ENCODE measurements at places on chromosomes 5 and 9.

GRCh38 chr5:124755565-124755964 lies 9.1 kb upstream of the ZNF608 start:
- no peak overlapping the region for H3K4me3 ChIP-seq
- DNase-seq: peak; percentile 60
- H3K27ac ChIP-seq: no peak overlapping the region
- no peaks in the 10 kb centered on the region for H3K36me3 ChIP-seq
- no peaks in the 10 kb centered on the region for H3K27me3 ChIP-seq

DNA sequence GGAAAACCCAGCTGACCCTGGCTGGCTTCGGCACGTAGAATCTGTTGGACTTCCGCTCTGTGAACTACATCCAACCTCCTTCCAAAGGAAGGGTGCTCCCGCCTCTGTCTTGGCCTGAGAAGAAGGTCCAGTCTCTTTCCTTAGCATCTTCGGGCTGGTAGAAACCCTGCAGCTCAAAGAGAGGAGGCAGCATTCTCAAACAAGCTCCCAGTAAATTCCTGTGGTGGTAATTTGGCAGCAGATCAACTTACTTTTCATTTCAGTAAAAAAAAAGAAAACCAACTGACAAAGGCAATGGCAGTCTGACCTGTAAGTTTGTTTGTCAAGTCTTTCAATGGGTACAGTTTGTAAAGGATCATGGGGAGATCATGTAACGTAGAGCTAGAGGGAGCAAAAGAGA lies 176.7 kb downstream of the MED10 start:
- H3K36me3 ChIP-seq: no peaks in the 10 kb centered on the region
- no peaks in the 10 kb centered on the region for H3K27me3 ChIP-seq
- no peaks in the 10 kb centered on the region for H3K4me1 ChIP-seq
- H3K27ac ChIP-seq: no peak overlapping the region

DNA sequence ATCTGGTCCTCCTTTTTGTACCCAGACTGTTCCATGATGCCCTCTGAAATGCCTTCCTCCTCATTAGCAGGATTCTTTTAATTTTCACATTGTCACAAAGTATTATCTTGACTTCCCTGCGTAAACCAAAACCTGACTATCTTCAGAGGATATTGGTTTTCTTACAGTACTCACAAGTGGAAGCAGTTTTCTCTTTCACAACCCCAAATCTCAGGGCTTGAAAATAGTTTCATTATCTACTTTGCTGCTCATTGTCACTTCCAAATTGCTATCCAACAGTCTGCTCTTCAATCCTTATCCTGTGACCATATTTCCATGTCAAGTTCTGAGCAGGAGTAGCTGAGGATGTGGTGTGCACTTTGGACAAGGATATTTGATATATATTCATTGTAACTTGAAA lies 324.1 kb downstream of the FAM170A start:
- no peak overlapping the region for H3K4me3 ChIP-seq
- H3K4me1 ChIP-seq: no peaks in the 10 kb centered on the region
- no peak overlapping the region for H3K27ac ChIP-seq

DNA sequence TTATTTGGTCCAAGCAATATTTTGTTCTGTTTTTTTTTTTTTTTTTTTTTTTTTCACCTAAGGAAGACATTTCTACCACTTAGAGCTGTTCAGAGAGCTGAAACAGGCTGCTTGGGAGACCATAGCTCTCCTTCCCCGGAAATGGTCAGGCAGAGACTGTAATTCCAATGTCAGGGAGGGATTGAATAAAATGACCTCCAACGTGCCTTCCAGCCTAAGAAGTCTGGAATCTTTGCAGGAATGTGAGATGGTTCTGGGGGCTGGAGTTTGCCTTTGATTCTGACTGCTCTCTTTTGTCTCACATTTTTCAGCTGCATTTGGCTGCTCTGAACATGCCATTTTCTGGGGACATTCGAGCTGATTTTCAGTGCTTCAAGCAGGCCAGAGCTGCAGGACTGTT lies 38.3 kb upstream of the TGFBR1 start:
- no peak overlapping the region for H3K27ac ChIP-seq
- no peaks in the 10 kb centered on the region for H3K27me3 ChIP-seq
- DNase-seq: no peak

GRCh38 chr9:5510360-5510931 lies at the start of gene PDCD1LG2:
PDCD1LG2 (plus strand) TSS chr9:5510531; CDS start chr9:5522547, 12,016 bp downstream.
- H3K36me3 ChIP-seq: no peaks in the 10 kb centered on the region
- no peak within 1 kb of the TSS for H3K27ac ChIP-seq
- no peaks in the 10 kb centered on the region for H3K4me1 ChIP-seq
- H3K27me3 ChIP-seq: no peaks in the 10 kb centered on the region

DNA sequence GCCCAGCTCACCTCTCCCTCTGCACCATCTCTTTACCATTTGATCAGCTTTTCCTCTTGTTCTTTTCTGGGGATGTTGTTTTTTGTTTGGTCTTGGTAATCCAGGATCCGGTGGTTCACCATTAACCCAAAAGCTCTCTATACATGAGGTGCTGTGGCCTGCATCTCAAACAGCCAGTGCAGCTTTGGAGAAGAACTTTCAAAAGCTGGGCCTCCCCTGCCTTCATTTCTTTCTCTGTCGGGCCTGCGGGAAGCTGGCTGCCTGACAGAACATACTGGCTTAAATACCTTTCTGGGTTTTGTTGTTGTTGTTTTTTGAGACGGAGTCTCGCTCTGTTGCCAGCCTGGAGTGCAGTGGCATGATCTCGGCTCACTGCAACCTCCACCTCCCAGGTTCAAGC lies 12.1 kb downstream of the PSAT1 start:
- H3K36me3 ChIP-seq: no peaks in the 10 kb centered on the region
- no peaks in the 10 kb centered on the region for H3K4me1 ChIP-seq
- DNase-seq: no peak
- H3K27ac ChIP-seq: no peak overlapping the region
- no peaks in the 10 kb centered on the region for H3K27me3 ChIP-seq

DNA sequence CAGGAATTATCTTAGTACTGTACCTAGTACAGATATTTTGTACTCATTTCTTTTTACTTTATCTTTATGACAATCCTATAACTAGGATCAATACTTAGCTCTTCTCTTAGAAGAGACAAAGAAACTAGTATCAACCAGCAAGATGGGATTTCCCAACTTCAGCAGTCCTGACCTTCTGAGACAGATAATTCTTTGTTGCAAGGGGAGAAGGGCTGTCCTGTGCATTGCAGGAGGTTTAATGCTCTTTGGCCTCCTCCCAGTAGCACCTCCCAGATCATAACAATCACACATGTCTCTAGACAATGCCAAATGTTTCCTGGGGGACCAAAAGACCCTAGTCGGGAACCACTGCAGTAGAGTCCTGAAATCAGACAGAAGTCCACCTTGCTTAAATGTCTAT lies 424.3 kb upstream of the DMAC1 start:
- peaks cover 21% of the 10 kb centered on the region for H3K4me1 ChIP-seq
- DNase-seq: no peak
- no peak overlapping the region for H3K27ac ChIP-seq

- no peak for DNase-seq
- no peak overlapping the region for H3K4me3 ChIP-seq
- H3K36me3 ChIP-seq: no peaks in the 10 kb centered on the region
- H3K4me1 ChIP-seq: no peaks in the 10 kb centered on the region
- no peak overlapping the region for H3K27ac ChIP-seq
These were observed 12.7 kb upstream of the GOLM1 start for GRCh38 chr9:86112057-86112456.

DNA sequence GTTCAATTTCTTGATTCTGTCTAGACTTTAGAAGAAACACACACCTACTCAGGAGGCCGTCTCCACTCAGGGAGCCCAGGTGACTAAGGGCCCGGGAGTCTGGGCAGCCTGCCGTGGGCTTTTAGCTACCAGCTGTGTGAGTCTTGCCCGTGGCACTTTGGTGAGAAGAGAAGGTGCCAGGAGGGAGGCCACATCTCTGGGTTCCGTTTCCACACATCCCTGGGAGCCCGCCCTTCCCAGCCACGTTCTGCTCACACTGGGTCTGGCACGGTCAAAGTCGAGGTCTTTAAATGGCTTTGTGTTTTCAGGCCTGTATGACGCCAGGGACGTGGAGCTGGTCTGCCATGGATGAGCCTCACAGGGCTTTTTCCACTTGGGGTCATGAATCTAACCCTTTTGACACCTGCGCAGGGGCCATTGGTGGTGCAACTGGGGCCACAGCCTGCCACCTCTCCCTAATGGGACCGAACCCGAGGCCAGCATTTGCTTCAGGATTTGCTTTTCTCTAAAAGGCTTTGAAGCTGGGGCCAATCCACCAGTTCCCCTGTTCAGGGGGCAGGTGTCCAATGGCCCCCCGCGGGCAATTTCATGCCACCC lies 17.2 kb upstream of the FCN2 start:
- no peak overlapping the region for H3K4me3 ChIP-seq
- no peak for DNase-seq
- H3K27me3 ChIP-seq: no peaks in the 10 kb centered on the region
- H3K36me3 ChIP-seq: no peaks in the 10 kb centered on the region
- H3K4me1 ChIP-seq: no peaks in the 10 kb centered on the region

GRCh38 chr5:174785120-174785680 lies 60.8 kb downstream of the MSX2 start:
- no peaks in the 10 kb centered on the region for H3K36me3 ChIP-seq
- no peak for DNase-seq
- no peaks in the 10 kb centered on the region for H3K4me1 ChIP-seq

DNA sequence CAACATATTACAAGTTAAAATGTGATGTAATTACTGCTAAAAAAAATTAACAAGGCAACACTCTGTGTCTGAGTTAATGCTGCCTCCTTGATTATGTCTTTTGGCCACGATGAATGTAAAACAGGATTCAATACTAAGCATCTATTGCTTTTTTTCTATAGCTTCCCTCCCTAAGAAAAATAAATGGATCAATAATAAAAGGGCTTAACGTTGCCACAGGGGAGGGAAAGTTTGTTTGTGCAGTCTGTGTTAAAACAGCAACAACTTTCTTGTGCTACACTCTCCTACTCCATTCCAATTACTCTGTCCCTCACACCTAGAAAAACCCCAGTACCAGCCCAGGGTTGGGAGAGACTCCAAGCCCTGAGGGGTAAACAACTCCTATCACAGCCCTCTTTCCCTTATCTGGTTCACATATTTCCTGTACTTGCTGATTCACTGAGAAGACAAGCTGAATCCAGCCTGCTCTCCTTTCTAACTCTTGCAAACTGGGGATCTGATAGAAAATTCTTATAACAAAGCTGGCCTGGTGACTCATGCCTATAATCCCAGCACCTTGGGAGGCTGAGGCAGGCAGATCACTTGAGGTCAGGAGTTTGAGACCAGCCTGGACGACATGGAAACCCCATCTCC lies 44.8 kb downstream of the PTPN3 start:
- peaks cover 24% of the 10 kb centered on the region for H3K4me1 ChIP-seq
- peak; percentile 65 for DNase-seq
- H3K27me3 ChIP-seq: no peaks in the 10 kb centered on the region
- H3K36me3 ChIP-seq: no peaks in the 10 kb centered on the region
- peak overlapping the region; percentile 84 for H3K27ac ChIP-seq

DNA sequence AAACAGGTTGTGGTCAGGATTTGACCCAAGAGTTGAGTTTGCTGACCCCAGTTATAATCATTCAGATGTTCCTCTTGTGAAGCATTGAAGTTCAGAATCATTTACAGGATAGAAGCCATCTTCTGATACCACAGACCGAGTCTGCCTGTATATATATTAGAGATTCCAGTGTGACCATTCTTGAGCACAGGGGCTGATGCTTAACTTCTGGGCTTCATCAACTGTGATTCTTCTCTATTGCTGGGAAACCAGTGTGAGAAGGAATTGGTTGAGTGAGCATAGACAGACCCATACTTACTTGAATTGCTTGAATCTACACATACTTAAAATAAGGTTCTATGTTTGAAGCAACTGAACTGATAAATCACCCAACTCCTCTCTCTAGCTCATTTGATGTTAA lies 27.9 kb upstream of the PCAT7 start:
- no peaks in the 10 kb centered on the region for H3K27me3 ChIP-seq
- H3K4me1 ChIP-seq: no peaks in the 10 kb centered on the region
- no peak overlapping the region for H3K27ac ChIP-seq
- DNase-seq: no peak
- no peaks in the 10 kb centered on the region for H3K36me3 ChIP-seq

DNA sequence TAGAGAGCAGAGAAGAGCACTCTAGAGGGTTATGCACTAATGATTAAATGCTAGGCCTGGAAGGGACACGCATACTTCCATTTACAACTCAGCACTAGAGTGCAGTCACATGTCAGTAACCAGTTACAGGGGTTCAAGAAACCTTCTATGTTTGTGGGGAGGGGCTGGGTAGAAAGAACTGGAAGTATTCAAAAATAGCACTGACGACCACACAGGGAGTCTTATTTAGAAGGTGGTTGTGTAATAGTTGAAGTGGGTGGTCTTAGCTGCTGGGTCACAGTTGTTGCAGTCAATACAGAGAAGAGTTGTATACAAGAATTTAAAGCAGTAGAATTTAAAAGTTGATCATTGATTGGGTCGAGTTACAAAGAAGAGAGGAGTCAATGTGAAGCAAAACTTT lies 15.4 kb downstream of the AOPEP start:
- H3K4me3 ChIP-seq: no peak overlapping the region
- H3K27me3 ChIP-seq: no peaks in the 10 kb centered on the region
- peaks cover 15% of the 10 kb centered on the region for H3K4me1 ChIP-seq
- H3K27ac ChIP-seq: no peak overlapping the region
- H3K36me3 ChIP-seq: no peaks in the 10 kb centered on the region
- no peak for DNase-seq

DNA sequence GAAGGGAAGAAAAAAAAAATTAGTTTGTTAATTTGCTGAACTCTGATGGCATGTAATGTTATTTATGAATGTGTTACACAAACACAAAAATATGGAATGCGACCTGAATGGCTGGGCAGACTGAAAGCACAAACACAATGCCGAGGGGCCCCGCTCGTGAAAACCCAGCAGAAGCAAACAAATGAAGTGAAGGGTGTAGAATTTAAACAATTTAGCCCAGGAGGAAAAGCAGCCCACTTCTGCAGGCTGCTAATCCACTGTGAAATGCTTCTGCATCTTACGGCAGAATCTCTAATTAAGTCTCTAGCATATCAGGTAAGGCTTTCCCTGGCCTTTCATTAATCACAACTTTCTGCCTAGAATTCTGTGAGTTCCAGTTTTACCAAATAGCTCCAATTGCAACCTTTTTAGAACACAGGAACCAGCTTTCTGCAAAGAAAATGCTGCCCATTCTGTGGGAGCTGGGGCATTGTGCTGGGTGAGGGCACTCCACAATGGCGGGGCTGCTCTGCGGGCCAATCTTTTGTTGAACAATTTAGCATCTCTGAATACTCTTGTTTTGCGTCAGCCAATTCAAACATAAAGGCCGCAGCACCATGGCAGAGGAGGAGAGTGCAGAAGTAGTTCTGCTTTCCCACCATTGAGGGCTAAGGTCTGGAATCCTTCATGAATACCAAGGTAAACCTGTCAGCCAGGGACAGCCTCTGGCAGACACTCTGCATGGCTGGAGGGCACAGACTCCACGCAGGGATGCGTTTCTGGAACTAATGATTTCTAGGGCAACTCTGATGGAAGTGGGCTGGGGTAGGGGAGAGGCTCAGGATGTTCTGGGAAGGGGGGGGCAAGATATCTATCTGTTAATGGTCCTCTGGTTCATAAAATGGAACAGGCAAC lies 66.4 kb downstream of the PTCH1 start:
- no peak overlapping the region for H3K27ac ChIP-seq
- no peaks in the 10 kb centered on the region for H3K36me3 ChIP-seq
- no peak for DNase-seq
- no peaks in the 10 kb centered on the region for H3K27me3 ChIP-seq

All from Caco-2 (cell line).